ENCODE measurements at places on chromosomes 4 and X.

- no peak for DNase-seq
These were observed 1361.9 kb upstream of the ADGRL3 start for GRCh38 chr4:59838236-59838635.

DNA sequence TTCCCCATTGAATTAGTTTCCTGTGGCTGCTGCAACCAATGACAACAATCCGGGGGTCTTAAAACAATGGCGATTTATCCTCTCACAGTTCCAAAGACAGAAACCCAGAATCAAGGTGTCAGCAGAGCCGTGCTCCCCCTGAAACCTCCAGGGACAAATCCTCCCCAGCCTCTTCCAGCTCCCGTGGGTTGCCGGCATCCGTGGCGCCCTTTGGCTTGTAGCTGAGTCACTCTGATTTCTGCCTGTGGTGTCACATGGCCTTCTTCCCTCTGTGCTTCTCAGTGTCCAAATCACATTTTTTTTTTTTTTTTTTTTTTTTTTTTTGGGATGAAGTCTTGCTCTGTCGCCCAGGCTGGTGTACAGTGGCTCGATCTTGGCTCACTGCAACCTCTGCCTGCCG, 64.5 kb upstream of the STX18 start:
- DNase-seq = no peak

DNA sequence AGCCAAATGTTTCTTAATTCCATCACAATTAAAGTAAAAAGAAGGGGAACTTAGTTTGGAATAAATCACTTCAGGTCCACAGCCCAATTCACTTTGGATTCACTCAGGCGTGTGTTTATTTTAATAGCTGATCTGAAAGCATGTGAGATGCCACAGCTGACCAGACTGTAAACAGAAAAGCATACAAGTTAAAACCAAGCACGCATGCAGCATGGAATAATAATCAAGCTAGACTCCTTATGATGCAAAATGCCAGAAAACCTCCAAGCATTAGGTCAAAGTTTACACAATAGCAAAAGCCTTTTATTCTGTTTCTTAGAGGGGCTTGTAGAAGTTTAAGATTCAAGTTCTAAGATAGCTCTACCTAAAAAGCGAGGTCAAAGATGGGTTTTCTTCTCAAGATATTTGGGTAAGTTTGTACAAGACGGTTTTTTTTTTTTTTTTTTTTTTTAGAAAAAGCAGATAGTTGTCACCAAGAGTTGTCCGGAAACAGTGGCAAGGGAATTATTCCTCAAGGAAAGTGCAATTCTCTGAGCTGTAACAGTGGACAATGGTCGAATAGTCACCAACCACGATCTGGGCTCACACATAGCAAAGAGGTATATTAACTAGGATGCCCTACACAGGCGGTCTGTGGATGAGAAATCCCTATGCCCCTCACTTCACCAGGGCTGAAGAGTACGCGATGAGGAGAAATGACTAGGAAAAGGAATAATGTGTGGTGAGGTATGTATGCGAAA, 763 bp upstream of the PRRG1 start:
- no peak for DNase-seq

DNA sequence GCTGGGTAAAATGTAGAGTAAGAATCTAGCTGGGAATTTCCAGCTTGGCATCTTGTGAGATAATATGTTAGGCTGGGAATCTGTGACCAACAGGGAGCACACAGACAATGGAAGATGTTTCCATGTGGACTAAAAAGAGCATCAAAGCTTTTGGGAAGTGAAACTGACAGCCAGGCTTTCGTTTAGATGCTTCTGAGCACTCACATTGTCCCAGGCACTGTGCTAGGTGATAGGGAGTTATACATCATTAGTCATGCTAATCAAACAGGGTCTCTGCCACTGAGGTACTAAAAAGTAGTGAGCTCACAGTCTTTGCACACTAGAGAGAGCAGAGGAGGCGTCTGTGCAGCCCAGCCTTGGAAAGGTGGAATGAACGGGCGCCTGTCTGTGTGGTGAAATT, 101.9 kb upstream of the SCOC start:
- DNase-seq = no peak

GRCh38 chrX:123193101-123193500, 9.0 kb downstream of the GRIA3 start:
- DNase-seq = no peak

DNA sequence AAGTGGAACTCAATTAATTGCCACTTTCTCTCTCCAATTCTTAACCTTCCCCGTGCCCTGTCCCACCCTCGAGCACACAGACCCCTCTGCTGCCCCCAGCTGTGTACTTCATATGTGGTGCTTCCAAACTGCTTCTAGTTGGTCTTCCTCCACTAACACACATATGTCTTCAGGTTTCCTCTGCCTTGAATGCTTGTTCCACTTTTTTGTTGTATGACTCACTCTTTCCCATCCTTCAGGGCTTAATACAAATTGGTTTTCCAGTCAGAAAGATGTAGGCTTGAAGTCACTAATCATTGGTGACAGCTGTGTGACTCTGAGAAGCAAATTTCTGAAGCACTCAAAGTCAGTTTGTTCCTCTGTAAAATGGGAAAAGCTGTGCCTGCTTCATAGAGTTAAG, 30.6 kb downstream of the TRIM2 start:
- peak; percentile 31 for DNase-seq

- no peak for DNase-seq
These were observed 14.6 kb downstream of the SYN1 start for GRCh38 chrX:47605024-47605423.

- DNase-seq = no peak
These were observed 31.8 kb downstream of the USP11 start for GRCh38 chrX:47264483-47265173.

DNA sequence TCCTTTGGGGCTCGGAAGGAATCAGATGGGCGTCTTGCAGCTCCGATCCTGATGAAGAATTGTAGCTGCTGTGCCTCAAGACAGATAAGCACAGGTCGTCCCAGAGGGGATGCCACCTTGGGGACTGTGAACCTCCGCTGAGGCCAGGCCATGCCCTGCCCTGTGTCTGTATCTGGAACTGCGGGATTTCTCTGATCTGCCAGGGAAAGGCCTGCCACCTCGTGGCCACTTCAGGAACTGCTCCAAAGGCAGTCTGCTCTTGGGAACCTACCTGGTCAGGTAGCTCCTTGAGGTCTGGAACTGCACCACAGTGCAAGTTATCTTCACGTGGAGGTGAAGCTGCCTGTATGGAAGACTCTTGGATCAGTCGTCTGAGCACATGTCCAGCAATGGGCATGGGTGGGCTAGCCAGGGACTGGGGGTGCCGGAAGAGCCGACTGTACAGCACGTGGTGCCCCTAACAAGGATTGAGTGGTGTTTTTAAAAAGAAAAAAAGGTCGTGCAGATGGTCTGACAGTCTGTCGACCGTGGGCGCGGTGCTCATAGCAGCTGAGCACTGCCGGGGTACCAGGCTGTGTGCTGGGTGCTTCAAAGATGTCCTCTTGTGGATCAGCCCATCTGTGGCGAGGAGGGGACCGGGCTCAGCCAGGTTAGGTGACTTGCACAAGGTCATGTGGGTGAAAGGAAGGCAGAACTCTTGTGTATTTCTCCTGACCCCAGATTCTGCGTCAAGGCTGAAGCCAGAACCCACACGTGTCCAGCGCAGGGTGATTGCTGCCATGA, 3.1 kb upstream of the GRPEL1 start:
- peak; percentile 78 for DNase-seq

- no peak for DNase-seq
These were observed 379.9 kb downstream of the ADAM29 start for GRCh38 chr4:175297965-175298565.

DNA sequence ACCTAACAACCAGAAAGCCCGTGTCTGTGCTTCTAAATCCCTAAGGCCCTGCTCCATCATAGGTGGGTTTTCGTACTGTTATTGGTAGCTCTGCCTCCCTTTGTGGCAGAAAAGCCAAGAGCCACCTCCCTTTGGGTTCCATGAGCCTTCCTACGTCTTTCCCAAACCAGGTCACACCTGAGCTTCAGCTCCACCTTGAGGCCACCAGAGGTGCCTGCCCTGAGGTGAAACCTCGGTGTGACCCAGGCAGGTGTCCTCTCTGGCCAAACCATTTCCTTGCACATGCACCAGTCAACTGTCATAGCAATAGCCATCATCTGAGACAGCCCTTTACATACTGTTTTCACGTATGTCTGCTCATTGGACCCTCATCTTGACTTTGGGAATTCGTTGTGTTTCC, 188.0 kb upstream of the RBPJ start:
- peak; percentile 7 for DNase-seq

DNA sequence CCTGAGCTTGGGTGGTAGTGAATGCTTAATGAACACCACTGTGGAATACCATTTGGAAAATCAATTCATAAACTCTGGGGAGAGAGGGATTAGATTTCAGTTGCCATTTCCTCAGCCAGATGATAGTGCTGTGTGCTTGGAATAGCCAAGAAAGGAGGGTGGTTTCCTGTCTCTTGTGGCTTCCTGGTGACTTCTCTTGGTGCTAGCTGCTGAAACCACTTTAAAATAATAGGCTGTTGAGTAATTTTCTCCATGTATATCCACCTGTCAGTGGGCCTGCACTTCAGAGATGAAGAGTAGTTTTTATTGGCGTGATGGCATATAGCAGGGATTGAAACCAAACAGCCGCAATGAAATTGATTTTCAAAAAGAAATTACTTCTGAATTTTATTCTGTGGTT, 11.8 kb downstream of the EDA start:
- no peak for DNase-seq

GRCh38 chr4:184510401-184510800, 36.1 kb upstream of the IRF2 start:
- DNase-seq = no peak

DNA sequence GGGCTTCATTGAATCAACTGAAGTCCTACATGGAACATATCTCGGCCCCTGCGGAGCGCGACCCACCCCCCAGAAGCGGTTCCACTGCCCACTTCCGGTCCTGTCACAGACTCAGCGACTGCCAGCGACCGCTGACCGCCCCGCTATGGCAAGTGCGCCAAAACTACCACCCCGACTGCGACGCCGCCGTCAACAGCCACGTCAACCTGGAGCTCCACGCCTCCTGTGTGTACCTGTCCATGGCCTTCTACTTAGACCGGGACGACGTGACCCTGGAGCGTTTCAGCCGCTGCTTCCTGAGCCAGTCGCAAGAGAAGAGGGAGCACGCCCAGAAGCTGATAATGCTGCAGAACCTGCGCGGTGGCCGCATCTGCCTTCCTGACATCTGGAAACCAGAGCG, 14.8 kb upstream of the FAM47A start:
- DNase-seq = no peak

DNA sequence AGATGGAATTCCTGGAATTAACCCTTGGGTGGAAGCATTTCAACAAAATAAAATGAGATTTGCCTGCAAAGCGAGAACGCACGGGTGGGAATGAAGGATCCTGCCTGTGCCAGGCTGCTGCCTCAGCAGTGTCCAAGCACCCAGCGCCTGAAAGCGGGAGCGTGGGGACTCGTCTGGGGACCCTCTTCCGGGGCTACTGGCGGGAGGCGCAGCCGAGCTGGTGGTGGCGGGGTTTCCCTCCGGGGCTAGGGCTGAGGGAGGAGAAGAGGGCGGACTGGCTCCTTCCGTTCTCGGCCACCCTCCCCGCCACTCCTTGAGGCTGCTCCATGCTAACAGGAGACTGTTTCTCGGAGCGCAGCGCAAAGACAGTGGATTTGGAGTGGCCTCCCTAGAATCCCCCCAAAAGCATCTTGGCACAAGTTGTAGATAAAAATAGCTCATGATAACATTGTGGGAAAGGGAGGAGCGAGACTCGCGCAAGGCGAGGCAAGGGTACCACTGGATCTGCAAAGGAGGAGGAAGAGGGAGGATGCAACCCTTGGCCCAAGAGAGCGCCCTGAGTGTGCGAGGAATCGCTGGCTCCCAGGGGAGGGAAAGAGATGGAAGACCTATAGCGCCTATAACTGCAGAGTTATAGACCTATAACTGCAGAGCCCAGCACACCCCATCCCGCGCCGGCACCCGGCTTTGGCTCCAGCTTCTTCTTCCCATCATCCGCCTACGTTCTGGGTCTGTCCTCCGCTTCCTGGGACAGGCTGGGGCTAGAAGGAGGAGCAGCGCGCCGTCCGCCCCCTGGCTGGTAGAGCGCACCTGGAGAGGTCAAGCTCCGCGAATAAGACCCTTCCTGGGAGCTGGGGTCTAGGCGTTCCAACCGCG, 1.3 kb downstream of the HS3ST1 start:
- peak; percentile 23 for DNase-seq

DNA sequence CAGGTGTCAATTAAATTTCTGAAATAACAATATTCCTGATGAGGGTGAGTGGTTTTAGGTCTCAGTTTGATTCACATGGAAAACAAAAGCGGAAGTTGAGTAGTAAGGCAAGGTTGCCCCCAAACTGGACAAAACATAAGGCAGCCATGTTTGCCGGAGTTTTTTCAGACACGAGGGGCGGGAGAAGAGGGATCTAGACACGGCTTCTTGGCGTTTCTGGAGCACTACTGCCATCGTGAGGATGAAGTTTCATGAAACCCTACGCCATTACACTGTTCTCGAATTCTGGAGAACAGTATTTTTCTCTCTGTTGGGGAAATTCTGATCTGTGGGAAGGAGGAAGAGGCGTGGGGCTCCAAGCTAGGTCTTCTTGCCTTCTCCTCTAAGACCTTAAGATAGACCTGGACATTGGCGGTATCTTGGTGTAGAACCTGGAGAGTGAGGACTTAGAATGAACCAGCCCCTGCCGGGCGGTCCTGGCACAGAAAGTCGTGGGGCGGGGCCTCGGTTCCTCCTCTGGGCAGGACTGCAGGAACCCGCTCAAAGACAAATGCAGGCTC, 160.3 kb downstream of the OR13H1 start:
- no peak for DNase-seq

DNA sequence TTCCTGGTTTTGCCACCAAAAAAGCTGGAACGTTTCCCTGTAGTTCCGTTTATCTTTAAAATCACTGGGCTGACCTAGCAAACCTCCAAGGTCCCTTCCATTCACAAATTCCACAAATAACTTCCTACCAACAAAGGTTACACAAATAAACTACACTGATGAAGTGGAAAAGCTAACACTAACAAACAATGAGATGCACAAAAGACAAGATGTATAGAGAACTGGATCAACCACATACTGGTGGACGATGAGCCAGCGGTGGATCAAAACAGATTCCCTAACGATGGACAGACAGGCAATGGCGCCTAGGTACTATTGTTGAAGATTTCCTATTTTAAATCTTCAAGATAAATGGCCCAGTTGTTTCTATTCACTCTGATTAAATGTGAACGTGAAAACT, 15.5 kb downstream of the AFAP1 start:
- DNase-seq = no peak

GRCh38 chr4:148059617-148060180, 327.8 kb downstream of the ARHGAP10 start:
- no peak for DNase-seq

All from right hindlimb (tissue), 1 donor.